HS-27A (cell line): ENCODE measurements at places on chromosomes 1 and 21.

DNA sequence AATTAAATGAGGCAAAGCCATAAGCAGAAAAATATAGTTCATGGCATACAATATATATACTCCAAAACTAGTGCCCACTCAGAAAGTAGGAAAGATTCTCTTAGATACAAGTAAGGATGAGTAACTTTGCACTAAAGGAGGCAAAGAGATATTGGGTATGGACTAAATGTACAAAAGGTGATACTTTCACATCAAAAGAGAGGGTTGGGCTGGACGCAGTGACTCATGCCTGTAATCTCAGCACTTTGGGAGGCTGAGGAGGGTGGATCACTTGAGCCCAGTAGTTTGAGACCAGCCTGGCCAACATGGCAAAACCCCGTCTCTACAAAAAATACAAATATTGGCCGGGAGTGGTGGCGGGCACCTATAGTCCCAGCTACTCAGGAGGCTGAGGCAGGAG is 6.7 kb downstream of the KYAT3 start:
- no peak for DNase-seq

DNA sequence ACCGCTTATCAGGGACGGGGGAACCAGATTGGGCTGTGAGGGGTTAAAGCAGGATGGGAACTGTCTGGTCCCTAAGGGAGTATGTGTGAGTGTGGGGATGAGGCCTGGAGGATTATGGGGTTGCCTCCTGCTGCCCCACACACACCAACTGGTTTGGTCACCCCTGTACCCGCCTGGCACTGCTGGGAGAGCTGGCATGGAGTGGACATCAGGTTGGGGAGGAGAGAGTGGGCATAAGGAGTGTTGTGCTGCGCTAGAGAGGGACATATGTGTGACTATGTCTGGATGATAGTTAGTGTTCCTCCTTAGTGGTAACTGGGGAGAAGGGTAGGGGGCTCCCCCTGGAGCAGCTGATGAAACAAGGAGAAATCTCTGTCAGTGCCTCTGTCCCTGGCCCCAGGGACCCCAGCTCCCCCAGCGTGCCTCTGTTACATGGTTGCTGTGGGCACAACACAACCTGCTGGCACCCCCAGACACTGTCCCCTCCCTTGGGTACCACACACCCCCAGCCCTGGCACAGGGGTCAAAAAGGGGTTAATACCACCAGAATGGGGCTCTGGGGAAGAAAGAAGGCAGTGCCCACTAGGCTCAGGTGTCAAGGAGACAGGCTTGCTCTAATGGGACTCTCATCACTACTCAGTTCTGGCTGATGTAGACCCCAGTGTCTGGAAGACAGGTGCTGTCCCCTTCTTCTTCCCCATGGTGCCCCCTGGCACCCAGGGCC is 1.9 kb downstream of the ZBTB7B start:
- DNase-seq, result no peak

- no peak for DNase-seq
Measured at GRCh38 chr1:211424018-211424417, 67.9 kb downstream of the RD3 start.

DNA sequence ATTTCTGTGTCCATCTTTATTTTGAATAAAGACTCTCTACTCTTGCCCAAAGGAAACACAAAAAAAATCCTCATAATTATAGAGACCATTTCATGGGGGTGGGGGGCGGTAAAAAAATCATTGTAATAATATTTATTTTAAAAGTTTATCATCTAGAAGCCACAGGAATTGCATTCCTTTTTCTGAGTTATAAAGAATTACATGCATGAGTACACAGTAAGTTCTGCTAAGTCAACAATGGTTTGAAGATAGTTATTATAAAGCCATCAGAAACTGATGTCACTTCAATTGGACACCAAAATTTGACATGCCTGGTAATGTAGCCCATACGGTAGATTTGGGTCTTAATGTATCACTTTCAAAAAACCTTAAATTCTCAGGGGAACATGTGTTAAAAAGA is 478.1 kb upstream of the NR5A2 start:
- DNase-seq, result no peak

GRCh38 chr1:26923711-26924110 is 2.2 kb downstream of the NUDC start:
- no peak for DNase-seq

GRCh38 chr1:22597301-22597965 is 34.1 kb downstream of the EPHA8 start:
- DNase-seq, result no peak

DNA sequence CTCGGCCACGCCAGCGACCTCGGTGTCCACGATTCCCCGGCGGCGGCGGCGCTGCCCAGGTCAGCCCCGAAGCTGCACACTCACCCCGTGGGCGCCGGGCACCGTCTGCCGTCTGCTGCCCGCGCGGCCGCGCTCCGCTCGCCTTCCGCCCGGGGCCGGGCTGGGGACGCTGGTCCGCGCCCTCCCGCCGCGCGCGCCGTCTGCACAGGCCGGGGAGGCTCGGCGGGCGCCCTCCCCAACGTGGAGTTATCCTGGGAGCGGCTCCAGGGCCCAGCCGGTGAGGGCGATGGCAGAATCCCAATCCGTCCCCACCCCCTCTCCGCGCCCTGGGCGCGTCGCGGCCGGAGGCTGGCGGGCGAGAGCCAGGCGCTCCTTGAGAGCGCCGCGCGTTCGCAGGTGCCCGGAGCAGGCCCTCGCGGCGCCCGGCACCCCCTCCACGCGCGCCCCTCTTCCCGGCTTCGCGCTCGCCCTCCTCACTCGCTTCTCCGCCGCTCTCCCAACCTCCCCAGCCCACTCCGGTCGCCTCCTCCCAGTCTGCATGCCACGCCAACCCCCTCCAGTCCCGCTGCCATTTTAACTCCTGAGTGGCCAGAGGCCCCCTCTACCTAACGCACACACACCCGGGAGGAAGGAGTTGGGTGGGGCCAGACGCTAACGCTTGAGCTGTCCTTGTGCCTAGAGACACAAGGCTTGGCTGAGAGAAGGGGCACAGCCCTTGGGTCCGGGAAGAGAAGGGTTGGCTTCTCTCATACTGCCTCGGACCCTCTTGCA is at the start of gene LRRN2:
Gene LRRN2, minus strand, starts transcription at position 503 of the 771 bp plus-strand sequence. CDS start 65,746 bp downstream, outside the sequence.
- no peak for DNase-seq

GRCh38 chr1:108089477-108089876 is 110.7 kb downstream of the SLC25A24 start:
- no peak for DNase-seq

GRCh38 chr1:94326329-94326728 is 88.9 kb upstream of the ARHGAP29 start:
- no peak for DNase-seq

DNA sequence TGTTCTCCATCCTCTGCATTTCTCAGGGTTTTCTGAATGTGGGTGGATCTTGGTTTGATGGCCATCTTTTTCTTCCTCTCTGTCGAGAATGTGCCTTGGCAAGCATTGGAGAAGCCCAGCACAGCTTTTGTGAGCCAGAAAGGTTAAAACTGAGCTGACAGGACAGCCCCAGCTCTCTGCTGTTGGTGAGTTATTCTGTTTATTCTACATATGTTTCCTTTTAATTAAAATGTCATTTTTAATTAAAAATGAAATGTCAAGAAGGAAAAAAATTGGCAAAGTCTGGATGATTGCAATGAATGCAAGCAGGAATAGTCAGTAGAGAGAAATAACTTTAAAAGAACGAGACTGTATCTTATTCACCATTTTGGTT is 325.8 kb downstream of the PTBP2 start:
- DNase-seq, result no peak

- DNase-seq, result no peak
Measured at GRCh38 chr1:99481391-99481996, 164.4 kb upstream of the PALMD start.

DNA sequence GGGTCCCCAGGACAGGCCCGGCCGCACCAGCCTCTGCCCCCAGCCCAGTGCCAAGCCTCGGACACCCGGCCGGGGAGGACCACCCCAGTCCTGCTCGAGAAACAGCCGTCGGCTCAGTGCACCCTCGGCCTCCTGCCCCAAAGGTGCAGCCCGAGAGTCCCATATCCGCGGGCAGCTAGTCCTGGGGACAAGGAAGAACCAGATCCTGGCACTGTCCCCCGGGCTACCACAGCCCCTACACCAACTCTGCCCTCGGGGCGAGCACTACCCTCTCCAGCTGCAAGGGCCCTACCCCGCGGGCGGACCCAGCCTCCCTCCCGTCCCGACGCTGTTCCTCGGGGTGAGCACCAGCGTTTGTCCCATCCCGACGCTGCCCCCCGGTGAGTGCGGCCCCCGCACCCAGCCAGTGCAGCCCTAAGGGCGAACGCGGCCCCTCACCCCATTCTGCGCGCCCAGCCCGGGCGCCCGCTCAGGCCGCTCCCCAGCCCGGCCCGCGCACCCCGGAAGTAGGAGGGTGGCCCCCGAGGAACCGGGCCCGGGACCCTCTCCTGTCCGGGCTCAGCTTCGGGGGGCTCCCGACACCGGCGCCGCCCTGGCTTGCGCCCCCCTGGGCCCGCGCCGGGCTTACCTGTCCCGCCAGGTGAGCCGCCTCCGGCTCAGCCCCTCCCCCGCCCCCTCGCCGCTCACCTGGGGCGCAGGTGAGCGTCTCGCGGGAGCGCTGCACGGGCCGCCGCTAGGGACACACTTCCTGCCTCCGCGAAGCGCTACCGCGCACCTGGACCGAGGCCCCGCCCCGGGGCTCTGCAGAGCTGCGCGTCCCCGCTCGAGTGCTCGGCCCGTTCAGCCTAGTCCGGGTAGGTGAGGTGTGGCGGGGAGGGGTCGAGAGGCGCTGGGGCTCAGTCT is at the start of gene KDF1:
Gene KDF1, minus strand, starts transcription at position 747 of the 903 bp plus-strand sequence. CDS start 8,088 bp downstream, outside the sequence.
- no peak for DNase-seq

DNA sequence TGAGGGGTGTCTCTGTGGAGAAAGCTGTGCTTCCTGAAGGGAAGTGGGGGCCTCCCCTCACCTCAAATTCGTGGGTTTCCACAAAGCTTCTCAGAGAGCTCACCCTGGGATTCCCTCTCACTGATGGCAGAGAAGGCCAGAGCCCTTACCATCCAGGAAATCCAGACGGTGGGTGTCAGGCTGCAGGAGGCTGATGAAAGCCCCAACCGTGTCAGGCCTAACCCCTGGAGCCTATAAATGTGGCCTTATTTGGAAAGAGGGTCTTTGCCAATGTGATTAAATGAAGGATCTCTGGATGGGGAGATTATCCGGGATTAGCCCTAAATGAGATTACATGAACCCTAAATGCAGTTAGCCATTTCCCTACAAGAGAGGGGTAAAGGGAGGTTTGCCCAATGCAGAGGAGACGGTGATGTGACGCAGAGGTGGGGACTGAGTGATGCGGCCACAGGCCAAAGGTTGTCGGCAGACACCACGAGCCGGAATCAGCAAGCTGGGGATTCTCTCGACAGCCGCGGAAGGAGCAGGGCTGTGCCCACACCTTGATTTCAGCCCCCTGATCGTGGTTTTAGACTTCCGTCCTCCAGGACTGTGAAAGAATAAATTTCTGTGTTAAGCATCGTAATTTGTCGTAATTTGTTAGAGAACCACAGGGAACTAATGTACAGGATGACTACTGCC is 82.6 kb downstream of the TOMM20 start:
- DNase-seq, result no peak

- DNase-seq, result peak; percentile 72
Measured at GRCh38 chr1:26848941-26849774, 13.8 kb upstream of the SFN start.

GRCh38 chr1:116133696-116134475 is 22.7 kb downstream of the MAB21L3 start:
- no peak for DNase-seq

DNA sequence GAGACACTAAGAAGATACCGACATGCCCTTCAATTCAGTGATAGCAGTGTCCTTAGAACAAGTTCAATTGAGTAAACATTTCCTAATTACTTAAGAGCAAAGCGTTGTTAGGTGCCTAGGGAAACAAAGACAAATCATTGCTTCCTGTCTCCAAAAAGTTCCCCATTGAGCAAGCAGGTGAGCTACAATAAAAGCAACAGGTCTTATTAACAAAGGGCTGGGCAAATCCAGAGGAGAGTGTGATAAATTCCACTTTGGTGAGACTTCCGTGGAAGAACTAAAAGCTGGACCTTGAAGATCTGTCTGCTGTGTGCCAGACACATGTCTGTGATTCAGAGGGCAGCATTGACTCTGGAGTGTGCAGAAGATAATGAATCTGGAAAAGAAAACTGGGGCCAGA is 1.9 kb upstream of the TUT4 start:
- no peak for DNase-seq
